Uterus (tissue), 4 donors: ENCODE measurements at places on chromosomes 3 and 15. TPM values are rescaled to one million over a fixed set of nuclear protein-coding genes. Genes with fewer than 3 reads are reported as not detected.

The NANOGP8 gene
- not detected for total RNA-seq

The SPATA12 gene
- total RNA-seq, result not detected

The LRCH3 gene
- total RNA-seq, result 104 TPM

The PLOD2 gene
- 30.0 TPM for total RNA-seq

The ZBTB47 gene
- 44.7 TPM for total RNA-seq

The TTLL13 gene
- not detected for total RNA-seq

The NUSAP1 gene
- total RNA-seq, result 101 TPM

The CD96 gene
- total RNA-seq, result 2.4 TPM

The NME9 gene
- not detected for total RNA-seq

The MYEF2 gene
- 65.3 TPM for total RNA-seq

The ZBTB20 gene
- 82.7 TPM for total RNA-seq
